Stimulated activated CD8-positive, alpha-beta memory T cell treated with anti-CD3 and anti-CD28 coated beads, Interleukin-15, amount 100 ng/mL, for 48 hours (primary cell): ENCODE measurements at places on chromosomes 16 and 17.

DNA sequence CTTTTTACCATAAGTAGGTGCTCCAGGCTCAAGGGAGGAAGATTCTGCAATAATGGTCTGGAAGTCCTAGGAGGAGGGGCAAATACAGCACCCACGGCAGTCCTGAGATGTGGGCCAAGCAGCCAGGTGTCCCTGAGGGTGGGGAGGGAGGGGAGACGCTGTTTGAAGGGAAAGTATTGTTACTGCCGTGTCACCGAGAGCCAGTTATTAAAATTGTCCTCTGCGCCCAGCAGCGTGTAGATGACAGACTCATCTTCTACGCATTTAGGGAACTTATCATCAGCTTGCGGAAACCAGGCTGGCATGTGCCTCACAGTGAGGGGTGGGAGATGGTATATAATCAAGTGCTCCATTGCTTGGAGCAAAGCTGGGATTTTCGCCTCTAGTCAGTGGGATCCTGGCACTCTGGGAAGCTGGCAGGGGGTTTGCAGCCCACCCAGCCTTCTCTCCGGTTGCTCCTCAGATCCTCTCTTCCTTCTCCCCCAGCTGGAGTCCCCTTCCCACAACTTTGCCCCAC lies 104.6 kb downstream of the OR1D5 start:
- DNase-seq, result no peak

DNA sequence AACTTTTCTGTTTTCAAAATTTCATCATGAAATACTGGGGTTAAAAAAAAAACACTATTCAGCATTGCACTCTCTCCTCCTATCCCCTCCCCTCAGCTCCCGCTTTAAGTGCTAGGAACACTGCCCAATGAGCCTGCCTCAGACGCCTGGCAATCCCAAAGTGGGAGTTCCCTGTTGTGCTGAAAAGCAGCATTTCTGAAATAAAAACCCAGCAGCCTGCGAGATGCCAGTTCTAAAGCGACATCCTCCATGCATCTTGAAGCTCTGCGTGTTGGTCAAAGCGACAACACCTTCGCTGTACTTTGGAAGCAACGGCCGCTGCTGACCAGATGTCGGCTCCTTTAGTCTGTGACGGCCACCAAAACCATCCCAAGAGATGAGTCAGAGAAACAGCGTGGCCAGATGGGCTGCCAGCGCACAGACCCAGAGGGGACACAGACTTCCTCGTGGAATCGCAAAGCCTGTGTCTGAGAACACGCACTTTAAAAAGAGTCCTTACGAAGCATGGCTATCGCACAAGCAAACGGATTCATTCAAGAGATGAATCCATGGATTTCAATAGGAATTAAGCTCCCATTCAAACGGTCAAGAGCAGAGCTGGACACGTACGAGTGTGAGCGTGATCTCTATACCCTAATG lies 32.8 kb downstream of the FBXO31 start:
- DNase-seq, result no peak

DNA sequence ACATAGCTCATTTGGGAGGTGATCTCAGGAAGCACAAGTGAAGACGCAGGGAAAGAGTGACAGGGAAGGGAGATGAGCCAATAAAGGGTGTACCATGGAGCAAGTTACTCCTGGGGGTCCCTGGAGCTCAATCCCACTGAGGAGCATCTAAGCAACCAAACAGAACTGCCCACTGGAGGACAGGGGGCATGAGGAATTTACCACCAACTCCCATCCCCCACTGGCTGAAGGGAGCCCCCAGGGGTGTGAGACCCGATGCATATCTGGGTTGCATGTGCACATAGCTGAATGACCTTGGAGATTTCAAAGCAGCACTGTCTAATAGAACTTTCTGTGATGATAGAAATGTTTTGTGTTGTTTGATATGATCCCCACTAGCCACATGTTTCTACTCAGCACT lies 29.6 kb downstream of the C16orf82 start:
- DNase-seq, result no peak

DNA sequence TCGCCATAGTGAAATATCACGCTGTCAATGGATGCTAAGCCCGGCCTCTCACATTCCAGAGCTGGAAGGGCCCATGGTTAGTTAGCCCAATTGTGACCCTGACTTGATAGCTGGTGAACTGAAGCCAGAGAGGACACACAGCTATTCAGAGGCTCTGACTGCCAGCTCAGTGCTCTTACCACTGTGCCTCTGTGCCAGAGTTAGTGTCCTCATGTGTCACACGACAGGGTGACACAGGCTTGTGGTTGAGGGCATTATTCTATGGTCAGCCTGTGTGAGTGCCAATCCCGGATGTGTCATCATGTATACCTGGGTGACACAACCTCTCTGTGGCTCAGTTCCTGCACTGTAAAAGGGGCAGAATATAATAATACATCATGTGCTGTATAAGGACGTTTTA lies 2.5 kb upstream of the MT1X start:
- DNase-seq, result peak; percentile 21

- DNase-seq, result no peak
These were observed 43.2 kb upstream of the SCNN1B start for GRCh38 chr16:23258919-23259237.

DNA sequence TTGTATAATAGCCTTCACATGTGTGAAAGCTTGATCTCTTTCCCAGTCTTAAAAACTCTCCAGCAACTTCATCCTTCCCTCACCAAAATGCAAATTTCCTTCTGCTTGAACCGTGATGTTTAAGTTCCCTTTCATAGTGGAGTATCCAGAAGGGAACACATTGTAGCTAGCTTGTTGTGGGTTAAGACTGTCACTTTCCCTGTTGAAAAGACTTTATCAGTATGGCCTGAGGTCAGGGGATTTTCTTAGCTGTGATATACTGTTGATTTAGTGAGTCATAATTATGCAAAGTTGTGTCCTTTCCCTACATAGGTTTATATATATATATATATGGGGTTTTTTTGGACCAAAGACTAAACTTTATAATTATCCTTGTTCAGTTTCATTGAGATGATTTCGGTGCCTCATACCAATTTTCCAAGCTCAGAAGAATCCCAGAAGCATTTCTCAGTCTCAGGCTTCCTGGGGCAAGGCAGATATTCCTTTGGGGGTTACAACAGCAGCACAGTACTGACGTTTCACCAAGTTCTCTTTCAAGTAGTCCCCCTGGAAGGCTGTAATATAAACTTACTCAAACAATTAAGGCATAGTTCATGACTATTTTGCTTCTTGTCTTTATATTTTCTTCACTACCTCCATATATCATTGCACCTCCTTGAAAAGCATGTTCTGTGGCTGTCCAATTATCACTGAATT lies 35.7 kb downstream of the ESRP2 start:
- DNase-seq, result no peak

- DNase-seq, result no peak
These were observed 3.9 kb downstream of the XYLT1 start for GRCh38 chr16:17466876-17467275.

- DNase-seq, result no peak
These were observed 267.5 kb downstream of the HS3ST4 start for GRCh38 chr16:25959221-25959620.

DNA sequence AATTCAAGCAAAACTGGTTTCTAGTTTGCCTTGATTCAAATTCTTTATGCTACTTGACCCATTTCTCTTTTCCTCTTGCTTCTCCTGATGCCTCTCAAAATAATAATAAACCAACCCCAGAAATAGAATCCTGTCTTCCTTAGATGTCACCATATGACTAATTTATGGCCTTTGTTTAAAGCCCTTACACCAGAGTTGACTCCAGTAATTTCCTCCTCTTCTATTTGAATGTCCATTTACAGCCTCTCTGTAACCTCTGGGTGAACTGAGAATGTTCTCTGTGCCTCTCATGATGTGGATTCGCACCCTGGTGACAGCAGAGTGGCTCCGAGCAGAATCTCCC lies 31.5 kb downstream of the ZFHX3 start:
- DNase-seq, result no peak
